ENCODE measurements at places on chromosomes 6 and 20.

GRCh38 chr20:2755451-2756055, 44.9 kb downstream of the CPXM1 start:
- no peak for DNase-seq

GRCh38 chr6:140256248-140256647, 881.8 kb upstream of the CITED2 start:
- DNase-seq = no peak

- no peak for DNase-seq
Observed at GRCh38 chr6:2179950-2180349, 65.5 kb downstream of the GMDS start.

GRCh38 chr20:34220561-34220960, 20.7 kb upstream of the ASIP start:
- no peak for DNase-seq

- no peak for DNase-seq
Observed at GRCh38 chr6:152977556-152977955, 5.3 kb downstream of the FBXO5 start.

GRCh38 chr6:79042088-79042798, 35.8 kb downstream of the PHIP start:
- no peak for DNase-seq

GRCh38 chr6:104940893-104941728, 15.8 kb upstream of the LIN28B start:
- no peak for DNase-seq

GRCh38 chr6:56246541-56246880, 869 bp downstream of the COL21A1 start:
- no peak for DNase-seq

- DNase-seq = no peak
Observed at GRCh38 chr6:99768166-99768565, 161.5 kb downstream of the PRDM13 start.

GRCh38 chr6:142356884-142357225, 55.0 kb downstream of the ADGRG6 start:
- no peak for DNase-seq

DNA sequence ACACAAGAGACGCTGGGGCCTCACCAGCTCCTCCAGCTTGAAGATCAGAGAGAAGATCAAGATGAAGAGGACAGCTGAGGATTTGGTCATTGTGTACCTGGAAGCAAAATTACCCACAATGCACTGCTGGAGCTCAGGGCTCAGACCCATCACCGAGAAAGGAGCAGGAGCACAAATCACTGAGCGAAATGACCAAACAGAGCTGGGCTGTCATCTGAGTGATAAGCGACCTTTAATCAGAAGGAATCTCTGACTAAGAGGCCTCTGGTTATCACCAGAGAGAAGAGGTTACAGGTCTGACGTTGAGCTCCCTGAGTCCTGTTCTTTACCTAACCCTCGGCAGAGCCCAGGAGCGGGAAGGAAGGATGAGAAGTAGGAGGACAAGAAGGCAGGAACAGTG, 47.5 kb upstream of the CDH22 start:
- no peak for DNase-seq

DNA sequence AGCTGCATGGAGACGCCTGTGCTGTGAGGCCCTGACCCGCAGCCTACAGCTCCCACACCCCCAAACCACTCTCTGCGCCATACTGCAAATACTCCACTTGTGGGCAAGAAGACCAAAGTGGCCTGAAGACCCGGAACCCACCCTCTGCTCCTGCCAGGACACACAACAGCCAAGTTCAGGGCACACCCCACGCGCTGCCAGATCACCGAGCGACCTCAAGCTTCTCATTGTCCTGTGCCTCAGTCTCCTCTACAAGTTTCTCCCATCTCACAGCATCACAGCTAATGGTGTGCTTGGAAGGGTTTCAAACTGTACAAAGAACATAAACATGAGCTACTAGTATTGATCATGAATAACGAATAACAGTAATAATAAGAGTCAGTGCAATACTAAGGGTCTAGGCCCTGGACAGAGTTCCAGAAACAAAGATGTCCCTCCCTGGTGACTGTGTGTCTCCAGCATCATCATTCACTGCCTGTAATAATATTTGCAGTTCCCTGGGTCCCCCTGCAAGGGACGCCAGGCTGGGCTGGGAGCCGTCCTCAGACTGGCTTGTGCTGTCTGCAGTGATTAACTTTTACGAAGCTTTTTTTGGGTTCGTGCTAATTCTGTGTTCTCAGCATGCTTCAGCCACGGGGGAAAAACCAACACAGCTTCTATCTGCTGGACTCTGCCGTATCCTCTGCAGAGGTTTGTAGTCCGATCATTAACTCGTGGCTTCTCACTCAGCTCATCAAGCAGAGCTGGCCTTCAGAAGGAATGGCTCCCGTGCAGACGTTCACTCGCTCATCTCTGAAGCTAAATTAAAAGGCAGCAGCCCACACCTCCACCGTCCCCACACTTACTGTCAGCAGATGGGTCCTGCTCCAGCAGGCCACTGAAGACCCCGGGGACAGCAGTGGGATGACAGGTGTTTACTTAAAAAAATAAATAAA, 81.6 kb upstream of the MPC1 start:
- DNase-seq = no peak

Data from activated CD8-positive, alpha-beta memory T cell treated with anti-CD3 and anti-CD28 coated beads for 1 hour (primary cell).